Stimulated activated CD4-positive, alpha-beta T cell treated with anti-CD3 and anti-CD28 coated beads, TNF-alpha, amount 100 ng/mL, for 1 hour (primary cell): ENCODE measurements at places on chromosomes 12 and 14.

- no peak for DNase-seq
Observed at GRCh38 chr14:96956464-96957239, 159.5 kb downstream of the VRK1 start.

DNA sequence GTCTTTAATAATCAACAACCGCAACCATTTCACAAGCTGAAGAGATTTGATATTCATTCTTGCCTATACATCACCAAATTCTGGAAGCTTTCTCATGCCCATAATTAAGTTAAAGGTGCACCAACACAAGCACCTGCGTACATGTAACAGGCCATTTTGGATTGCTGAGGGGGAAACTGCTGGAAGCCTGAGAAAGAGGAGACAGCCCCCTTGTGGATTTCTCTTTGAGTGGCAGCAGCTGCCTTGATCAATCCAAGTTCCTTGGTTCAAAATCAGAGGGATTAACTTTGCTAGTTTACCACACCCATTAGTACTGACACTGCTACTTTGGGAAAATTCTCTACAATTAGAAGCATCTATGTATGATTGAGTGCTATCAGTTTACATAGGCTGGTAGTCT lies 321.1 kb downstream of the NOVA1 start:
- DNase-seq, result no peak

- DNase-seq, result no peak
Observed at GRCh38 chr12:32229971-32230612, 123.4 kb downstream of the BICD1 start.

- DNase-seq, result no peak
Observed at GRCh38 chr12:48990552-48990951, 8.6 kb downstream of the DDN start.

- DNase-seq, result no peak
Observed at GRCh38 chr14:98503086-98503815, 768.7 kb downstream of the BCL11B start.

DNA sequence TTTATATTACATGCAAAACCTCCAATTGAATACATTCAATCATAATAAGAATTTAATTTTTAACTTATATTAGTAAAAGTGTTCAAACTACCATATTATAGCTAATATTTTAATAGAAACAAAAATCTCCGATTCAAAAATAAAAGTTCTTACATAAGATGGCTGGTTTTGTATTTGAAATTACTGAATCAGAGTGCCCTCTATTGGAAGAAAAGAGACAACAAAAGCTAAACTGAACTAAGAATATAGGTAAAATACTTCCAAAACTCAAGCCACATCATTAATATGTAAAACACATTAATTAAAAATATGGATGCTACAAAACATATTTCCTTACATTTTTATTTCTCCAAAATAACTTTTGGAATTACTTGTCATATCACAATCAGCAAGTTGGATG lies 120.3 kb downstream of the GARIN6 start:
- DNase-seq, result no peak
